ENCODE measurements at places on chromosomes 4 and X.

- no peak for DNase-seq
Observed at GRCh38 chr4:81260443-81261101, 45.5 kb upstream of the PRKG2 start.

DNA sequence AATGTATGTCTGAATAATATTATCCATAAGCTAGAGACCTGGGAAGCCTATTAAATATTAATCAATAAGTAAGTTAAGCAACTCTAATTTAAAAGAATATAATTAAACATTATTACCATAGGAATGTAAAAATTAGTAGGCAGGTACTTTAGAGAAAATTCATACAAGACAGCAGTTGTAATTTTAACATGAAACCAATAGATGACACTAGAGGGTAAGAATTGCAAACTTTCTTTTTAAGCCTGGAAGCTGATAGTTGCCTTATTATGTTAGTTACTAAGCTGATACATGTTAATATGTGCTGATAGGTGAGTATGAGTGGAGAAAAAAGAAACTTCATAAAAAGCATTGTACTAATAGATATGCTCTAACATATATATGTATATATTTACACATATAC is 1157.4 kb downstream of the FAM133A start:
- no peak for DNase-seq

- DNase-seq: no peak
Observed at GRCh38 chr4:175656649-175657048, 155.4 kb downstream of the GPM6A start.

DNA sequence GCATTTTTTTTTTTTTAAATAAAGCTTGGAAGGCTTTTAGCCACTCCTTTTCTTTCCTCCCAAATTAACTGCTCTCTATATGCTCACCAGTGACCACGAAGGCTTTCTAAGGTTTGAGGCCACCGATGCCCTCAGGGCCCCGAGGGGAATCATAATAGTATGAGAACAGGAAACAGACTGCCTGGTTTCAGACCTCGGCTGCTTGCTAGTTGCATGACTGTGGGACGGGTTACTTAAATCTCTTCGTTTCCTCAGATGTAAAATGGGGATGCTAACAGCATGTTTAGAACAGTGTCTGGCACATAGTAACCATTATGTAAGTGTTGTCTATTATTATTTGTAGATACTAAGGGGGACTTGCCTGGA is 3.6 kb downstream of the LINC00632 start:
- DNase-seq: no peak

GRCh38 chrX:43446752-43447151 is 209.3 kb upstream of the MAOA start:
- DNase-seq: no peak

- no peak for DNase-seq
Observed at GRCh38 chr4:144104509-144105130, 35.9 kb downstream of the GYPA start.

DNA sequence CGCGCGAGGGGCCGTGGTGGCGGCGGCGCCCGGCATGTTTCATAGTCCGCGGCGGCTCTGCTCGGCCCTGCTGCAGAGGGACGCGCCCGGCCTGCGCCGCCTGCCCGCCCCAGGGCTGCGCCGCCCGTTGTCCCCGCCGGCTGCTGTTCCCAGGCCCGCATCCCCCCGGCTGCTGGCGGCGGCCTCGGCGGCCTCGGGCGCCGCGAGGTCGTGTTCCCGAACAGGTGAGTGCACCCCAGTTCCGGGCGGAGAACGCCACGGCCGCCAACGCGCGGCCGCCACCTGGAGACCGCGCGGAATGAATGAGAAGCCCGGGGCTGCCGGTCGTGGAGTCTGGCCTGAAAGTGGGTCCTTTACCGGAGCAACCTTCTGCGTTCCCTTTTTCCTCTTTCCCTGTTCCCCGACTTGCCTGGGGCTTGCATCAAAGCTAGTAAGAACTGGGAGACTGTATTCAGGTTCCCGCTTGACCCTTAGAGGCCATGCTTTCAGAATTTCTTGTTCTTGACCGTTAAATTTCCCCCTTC is 429 bp downstream of the NOCT start:
- DNase-seq: no peak

GRCh38 chr4:101142259-101142658 is 205.1 kb downstream of the PPP3CA start:
- DNase-seq: no peak

DNA sequence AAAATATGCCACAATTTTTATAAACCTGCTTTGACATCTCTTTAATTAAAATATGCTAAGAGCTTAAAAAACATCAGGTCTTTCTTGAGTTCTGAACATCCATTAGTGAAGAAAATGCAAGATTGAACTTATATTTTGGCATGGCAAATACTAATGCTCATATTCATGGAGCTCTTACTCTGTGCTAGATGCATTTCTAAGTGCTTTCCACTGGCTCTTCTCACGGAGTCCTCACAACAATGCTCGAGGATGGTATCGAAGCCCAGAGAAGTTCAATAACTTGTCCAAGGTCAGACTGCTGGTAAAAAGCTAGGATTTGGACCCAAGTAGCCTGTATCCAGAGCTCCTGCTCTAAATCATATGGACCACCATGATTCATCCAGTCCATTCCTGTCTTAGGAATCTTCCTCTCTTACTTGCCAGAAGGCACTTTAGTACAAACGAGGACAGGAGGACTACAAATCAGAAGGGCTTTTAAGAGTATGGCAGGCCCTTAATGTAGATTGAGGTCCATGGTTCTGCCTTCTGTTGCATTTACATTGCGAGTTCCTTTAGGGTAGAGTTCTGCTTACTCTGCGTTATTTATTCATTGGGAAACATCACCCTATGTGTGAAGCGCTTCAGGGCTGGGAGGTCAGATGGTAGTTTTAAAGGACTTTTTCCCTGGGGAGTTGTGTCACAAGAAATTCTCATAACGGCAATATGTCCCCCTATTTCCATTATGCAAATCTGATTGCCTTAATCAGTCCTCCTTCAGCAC is 199.2 kb downstream of the RASL11B start:
- no peak for DNase-seq

DNA sequence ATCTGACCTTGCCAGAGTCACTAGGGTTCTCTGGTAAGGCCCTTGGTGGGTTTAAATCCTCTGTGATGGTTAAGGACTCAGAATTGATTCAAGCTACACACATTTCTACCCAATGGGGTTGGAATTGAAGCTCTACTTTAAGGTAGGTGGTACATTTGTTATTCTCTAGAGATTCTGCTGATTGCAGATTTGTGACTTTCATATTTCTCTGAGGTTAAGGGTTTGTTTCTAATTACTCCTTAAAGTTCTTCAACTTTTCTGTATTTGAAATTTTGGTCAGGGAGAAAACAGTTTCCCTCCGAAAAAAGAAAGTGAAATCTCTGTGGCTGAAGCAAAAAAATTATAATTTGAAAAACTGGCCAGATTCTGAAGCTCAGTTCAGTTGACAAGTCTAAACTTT is 25.8 kb upstream of the USP46 start:
- DNase-seq: no peak

GRCh38 chrX:71908387-71908786 is 2.3 kb upstream of the NHSL2 start:
- no peak for DNase-seq

- no peak for DNase-seq
Observed at GRCh38 chrX:132009350-132009749, 13.8 kb upstream of the STK26 start.

DNA sequence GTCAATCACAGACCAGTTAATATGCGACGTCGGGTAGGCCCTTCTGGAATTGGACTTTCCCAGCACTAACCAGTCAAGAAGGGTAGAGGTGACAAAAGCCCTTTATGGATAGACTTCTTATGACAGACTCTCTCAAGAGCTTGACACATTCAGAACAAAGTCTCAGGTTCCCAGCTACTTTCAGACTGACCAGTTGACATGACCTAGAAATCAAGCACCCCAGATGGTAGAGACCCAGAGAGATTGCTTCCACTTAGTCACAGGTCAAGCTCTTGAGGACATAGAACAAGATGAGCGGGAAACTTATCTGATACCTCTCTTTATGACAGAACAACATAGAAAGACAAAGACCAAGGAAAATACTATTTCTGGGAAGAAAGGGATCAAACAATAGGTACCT is 21.4 kb upstream of the HERC6 start:
- DNase-seq: no peak

- no peak for DNase-seq
Observed at GRCh38 chr4:15286041-15286440, 141.8 kb upstream of the C1QTNF7 start.

- no peak for DNase-seq
Observed at GRCh38 chrX:67546496-67547423, 2.9 kb downstream of the AR start.

GRCh38 chr4:129994715-129995114 is 898.8 kb downstream of the C4orf33 start:
- no peak for DNase-seq

- DNase-seq: no peak
Observed at GRCh38 chr4:85748654-85749053, 273.7 kb downstream of the ARHGAP24 start.

DNA sequence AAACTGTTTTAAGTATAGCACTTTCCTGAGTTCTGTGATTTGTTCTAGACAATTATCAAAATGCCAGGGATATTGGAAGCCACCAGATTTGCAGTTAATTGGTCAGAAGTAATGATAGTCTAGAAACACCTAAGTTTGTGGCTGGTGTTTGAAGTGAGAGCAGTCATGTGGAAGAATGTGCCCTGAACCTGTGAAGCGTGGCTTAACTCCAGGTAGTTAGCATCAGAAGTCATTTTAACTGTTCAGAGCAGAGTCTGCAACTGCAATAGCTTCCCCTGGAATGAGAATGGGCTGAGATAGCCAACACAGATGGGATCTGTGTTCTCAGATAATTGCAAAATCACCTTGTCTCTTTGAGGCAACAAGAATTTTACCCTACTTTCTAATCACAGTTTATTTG is 255.1 kb upstream of the GK2 start:
- no peak for DNase-seq

GRCh38 chr4:1579901-1580691 is 104.0 kb downstream of the FAM53A start:
- peak; percentile 31 for DNase-seq

DNA sequence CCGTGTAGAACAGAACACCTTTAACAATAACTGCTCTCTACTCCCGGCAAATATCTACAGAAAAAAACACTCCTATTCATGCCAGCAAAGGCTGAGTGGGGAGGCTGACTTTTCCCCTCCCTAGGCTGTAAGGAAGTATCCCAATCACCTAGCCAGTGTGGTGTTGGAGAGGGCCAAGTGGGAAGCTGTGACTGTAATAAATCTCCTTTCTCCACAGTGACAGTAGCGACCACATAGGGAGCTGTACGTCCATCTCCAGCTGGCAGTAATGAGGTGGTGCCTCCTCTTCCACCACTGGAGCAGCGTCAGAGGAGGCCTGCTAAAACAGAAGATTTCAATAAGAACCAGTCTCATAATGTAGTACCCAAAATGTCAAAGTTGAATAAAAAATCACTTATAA is 47.9 kb upstream of the PLAC1 start:
- no peak for DNase-seq

DNA sequence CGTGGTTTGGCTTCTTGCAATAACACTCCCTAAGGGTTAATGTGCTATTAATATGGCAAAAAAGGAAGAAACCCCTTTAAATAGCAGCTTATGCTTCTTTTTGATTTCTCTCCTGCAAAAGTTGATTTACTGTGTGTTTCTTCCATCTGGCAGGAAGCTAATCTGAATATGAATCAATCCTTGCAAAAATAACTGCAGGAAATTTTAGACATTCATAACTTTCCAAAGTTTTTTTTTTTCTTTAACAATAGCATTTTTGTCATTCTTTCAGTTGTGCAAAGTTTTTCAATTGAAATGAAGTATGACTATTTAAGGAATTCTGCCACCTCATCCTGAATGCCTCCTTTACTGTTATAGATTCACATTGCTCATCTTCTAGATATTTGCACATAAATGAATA is 115.6 kb downstream of the SPANXA1 start:
- no peak for DNase-seq

GRCh38 chr4:22508376-22508775 is 7.5 kb downstream of the ADGRA3 start:
- DNase-seq: no peak

DNA sequence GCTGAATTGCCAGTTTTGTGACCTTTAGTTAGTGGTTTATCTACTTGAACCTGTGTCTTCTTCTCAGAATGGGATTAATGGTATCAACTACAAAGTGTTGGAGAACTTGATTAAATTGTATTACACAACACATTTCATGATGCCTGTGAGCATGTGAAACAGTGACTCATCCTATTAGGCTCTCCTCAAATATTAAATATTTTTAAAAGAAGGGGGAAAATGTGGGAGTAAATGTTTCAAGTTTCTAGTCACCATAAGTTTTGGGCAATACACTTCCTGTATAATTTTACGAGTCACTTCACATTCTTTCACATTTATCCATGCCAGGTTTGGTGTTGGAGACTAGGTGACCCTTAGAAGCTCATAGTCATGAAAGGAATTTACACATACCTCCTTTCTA is 147.0 kb downstream of the HS3ST1 start:
- no peak for DNase-seq

DNA sequence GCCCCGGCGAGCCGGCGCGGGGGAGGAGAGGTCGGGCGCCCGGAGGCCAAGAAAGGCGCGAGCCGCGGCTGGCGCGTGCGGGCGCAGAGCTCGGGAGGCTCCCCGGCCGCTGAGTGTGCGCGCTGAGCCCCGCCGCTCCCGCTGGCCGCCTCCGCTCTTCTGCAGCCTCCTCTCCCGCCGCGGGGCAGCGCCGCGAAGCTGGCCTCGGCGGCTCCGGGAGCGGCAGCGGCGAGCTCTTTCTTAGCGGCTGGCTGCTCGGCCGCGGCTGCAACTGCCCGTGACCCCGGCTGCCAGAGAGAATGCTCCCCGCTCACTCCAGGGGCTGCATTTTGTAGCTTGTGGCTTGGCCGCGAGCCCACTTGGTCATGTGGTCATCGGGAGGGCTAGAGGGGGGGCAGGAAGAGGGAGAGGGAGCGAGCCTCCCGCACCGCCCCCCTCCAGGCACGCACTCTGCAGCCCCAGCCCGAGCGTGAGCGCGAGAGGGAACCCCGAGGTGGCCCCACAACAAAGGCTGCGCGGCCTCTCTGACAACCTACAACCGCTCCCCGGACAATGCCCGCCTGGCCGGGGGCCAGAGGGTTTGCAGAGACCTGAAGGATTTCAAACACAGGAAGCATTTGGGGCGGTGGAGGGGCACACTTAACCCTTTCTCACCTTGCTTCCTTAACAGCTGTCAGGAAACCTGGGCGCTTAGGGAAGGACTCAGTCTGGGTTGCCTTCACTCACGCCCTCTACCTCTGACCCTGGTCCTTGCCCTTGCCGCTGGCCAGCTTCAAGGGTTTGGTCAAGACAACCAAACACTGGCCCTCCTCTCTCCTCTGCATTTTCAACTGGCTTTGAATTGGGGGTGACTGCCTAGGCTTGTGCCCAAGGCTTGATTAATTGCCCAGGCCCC is at the start of gene APLN:
TSS of gene APLN (minus strand) at position 305 of the 895 bp plus-strand sequence. CDS start 326 bp downstream, outside the sequence.
- DNase-seq: no peak

DNA sequence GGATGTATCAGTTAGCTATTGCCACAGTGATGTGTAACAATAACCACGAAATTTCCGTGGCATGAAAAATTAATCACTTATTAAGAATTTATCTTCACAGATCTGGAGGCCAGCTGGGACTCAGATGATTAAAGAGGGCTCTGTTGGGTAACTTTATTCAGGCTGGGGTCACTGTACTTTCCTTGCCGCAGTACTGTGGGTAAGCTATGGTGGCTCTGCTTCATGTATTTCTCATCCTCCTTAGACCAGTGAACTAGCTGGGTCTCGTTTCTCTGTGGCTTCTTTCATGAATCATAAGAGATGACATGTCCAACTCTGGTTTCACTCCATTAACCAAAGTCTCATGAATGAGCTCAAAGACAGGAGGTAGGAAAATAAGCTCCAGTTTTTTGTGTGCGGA is 13.5 kb downstream of the TEX13B start:
- DNase-seq: no peak
